ENCODE measurements at places on chromosomes 7 and 10.

DNA sequence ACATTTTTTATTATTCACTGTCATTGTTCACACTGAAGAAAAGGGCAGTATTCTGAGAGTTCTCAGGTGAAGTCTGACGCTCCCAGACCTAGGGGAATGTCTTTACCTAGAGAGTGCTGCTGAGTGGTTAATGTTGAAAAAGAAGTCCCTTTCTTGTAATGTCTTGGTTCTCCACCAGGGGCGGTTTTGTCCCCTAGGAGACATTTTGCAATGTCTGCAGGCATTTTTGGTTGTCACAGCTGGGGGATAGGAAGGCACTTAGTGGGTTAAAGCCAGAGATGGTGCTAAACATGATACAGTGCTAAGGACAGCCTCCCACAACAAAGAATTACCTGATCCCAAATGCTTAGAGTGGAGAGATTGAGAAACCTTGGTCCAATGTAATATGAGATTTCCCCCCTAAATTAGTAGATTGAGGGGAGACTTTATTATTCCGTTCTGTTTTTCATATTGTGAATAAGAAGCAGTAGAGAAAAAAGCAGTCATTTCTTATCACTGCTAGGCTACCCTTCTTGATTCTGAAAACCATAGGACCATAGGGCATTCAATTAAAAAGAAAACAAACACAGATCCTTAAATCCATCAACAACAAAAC lies 13.1 kb downstream of the UMAD1 start:
- peak; percentile 69 for DNase-seq

DNA sequence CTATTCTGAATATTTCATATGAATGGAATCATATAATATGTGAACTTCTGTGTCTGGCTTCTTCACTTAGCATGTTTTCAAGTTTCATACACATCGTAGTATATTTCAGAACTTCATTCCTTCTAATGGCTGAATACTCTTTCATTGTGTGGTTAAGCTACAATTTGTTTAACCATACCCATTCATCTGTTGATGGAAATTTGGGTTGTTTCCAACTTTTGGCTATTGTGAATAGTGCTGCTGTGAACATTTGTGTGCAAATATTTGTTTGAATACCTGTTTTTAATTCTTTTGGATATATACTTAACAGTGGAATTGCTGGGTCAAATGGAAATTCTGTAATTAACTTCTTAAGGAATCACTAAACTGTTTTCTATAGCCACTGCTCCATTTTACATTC lies 86.0 kb upstream of the MDFIC start:
- no peak for DNase-seq

DNA sequence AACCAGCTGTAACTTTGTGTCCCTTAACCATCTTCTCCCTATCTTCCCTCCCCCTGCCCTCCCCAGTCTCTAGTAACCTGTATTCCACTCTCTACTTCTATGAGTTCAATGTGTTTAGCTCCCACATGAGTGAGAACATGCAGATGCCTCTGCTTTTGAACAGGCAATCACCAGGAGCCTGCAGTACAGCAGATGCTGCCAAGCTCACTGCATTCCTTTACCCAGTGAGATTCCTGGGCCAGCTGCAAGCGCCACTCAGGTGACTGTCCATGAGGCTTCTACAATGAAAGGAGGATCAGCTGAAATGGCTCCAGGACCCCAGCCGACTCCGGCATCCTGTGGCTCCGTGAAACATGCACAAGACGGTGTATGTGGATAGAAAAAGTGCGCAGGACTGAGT lies 15.7 kb downstream of the GRID1 start:
- no peak for DNase-seq

DNA sequence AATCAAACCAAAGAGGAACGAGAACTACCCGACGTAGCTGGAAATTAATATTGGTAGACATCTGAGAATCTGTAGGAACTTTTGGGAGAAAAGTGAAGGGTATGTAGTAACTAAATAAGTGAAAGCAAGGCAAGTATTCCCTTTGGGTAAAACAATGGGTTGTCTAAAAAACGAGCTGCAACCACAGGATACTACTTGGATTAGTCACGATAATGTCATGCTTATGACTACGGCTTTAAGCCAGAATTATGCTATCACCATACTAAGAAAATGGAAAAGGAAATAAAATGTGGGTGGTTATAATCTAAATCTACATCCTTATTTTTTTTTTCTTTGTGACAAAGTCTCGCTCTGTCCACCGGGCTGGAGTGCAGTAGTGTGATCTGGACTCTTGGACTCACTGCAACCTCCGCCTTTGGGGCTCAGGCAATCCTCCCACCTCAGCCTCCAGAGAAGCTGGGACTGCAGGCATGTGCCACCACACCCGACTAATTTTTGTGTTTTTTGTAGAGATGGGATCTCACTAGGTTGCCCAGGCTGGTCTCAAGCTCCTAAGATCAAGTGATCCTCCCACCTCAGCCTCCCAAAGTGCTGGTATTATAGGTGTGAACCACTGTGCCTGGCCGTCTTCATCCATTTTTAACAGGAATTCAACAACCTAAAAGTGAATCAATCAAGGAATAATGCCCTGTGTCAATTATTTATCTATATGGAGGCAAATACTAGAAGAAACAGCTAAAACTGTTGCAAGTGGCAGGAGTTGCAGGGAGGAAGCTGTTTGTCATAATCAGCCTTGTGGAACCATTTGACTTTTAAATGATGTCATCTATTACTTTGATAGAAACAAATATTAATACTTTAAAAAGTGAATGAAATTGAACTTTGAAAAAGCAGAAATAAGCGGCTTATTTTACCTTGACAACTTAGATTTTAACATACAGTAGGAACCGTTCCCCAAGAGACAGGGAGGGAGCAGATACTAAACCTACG lies 189.3 kb downstream of the PRPF18 start:
- DNase-seq: no peak

- DNase-seq: no peak
Observed at GRCh38 chr10:12589291-12589690, 239.9 kb downstream of the CAMK1D start.

GRCh38 chr10:35783305-35783838 lies 141.3 kb upstream of the FZD8 start:
- DNase-seq: no peak

DNA sequence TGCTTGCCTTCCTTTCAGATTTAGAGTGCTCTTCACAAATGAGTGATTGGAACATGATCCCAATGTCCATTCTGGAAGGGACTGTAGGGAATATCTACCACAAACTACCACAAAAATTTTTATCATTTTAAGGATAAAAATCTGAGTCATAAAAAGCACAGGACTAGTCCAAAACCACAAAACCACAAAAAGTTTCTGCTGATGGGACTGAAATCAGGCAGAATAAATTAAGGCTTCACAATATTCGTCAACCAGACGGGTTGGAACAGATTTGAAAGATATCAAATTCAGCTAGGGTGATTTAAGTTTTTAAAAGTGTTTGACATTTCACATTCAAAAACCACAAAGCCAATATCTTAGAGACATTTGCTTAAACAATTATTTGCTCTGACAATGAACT lies 100.1 kb upstream of the PTN start:
- no peak for DNase-seq

GRCh38 chr10:102781090-102781920 lies 37.6 kb downstream of the WBP1L start:
- no peak for DNase-seq

DNA sequence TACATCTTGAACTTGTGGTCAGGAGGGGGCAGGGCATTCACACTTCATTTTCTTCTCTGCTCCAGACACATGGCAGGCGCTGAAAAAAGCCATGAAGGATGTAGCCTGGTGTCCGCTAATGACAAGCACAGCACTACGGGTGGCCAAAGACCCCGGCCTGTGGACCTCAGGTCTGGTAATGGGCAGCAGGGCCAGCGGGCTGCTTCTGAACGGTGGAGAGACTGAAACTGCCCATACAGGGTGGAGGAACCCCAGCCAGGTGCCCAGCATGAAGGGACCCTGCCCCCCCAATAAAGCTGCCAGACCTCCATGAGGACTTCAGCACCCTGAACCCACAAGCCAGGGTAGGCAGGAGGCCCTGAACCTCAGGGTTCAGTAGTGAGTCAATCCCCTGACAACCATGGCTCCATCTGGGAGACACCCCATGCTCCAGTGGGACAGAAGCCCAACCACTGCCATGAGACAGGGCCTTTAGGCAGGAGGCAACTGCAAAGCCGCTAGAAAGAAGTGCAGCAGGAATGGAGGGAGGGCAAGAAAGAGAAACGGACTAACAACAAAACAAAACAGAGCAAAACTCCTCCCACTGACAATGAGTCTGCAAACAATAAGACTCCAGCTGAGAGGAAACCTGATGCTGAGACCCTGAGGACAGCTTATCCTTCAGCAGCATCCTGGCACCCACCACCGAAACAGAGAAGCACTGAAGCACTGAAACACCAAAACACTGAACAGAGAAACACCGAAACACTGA lies 140.2 kb upstream of the PPP2R2D start:
- no peak for DNase-seq

DNA sequence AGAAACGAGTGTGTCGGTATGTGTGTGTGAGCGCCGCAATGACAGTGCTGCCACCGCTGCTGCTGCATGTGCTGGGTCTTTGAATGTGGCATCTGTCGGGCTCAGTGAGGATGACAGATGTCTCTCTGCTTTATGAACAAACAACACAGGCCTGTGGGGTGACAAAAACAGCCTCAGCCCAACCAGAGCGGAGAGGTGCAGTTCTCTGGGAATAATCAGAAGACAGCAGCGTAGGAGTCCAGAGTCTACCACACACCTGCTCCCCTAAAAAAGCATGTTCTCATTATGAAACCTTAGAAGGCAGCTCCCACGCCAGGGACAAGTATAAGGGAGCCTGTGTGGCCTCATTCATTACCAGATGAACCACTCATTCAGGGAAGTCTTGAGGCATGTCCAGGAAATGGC lies 278.3 kb downstream of the KCNMA1 start:
- DNase-seq: peak; percentile 71

GRCh38 chr7:106421181-106421762 lies 136.5 kb upstream of the NAMPT start:
- no peak for DNase-seq

GRCh38 chr7:46123-46829 lies 146.1 kb upstream of the FAM20C start:
- DNase-seq: no peak

GRCh38 chr10:14837003-14837756 lies 657 bp downstream of the CDNF start:
- DNase-seq: no peak

DNA sequence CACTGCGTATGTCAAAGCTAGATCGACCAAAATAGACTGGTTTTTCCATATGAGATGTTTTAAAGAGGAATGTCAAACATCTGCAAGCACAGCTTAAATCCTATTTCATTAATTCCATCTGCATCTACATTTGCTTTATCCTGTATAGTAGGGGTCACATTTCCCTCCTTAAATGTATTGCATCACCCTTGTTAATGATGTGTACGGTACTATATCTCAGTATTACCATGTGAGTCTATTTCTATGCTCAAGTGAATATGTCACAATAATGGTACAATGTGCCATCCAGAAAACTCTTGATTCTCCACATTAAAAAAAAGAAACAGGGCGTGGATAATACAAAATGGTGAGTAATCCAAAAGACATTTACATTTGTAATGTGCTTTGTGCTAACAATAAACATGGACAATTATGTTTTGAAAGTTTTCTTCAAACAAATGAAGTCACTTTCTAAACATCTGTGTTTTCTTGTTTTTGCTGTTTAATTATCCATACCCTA lies 56.6 kb downstream of the TWIST1 start:
- no peak for DNase-seq

GRCh38 chr10:108631332-108631731 lies 1292.0 kb downstream of the XPNPEP1 start:
- DNase-seq: no peak

- no peak for DNase-seq
Observed at GRCh38 chr7:85114342-85114741, 72.5 kb downstream of the SEMA3D start.

Data from NCI-H82 (cell line).